ENCODE measurements at places on chromosomes 12 and 14.
A peak's percentile ranks its signal among the peaks of the same experiment; 100 is the strongest.

GRCh38 chr14:40494483-40494882 is 1062.2 kb upstream of the FBXO33 start:
- DNase-seq, result no peak

GRCh38 chr12:131608740-131609690 is 101.9 kb upstream of the SFSWAP start:
- DNase-seq, result peak; percentile 70

GRCh38 chr12:532908-533565 is 73.3 kb downstream of the B4GALNT3 start:
- peak; percentile 12 for DNase-seq

- DNase-seq, result peak; percentile 88
Observed at GRCh38 chr12:8065991-8066594, at the start of gene C3AR1. Gene C3AR1, minus strand, starts transcription at chr12:8066359. Its CDS starts 6,174 bp downstream, at chr12:8060185.

GRCh38 chr14:94292872-94293577 is at the start of gene SERPINA10:
Gene SERPINA10, minus strand, starts transcription at chr14:94293268. Its CDS starts 2,675 bp downstream, at chr14:94290593.
- DNase-seq, result no peak

DNA sequence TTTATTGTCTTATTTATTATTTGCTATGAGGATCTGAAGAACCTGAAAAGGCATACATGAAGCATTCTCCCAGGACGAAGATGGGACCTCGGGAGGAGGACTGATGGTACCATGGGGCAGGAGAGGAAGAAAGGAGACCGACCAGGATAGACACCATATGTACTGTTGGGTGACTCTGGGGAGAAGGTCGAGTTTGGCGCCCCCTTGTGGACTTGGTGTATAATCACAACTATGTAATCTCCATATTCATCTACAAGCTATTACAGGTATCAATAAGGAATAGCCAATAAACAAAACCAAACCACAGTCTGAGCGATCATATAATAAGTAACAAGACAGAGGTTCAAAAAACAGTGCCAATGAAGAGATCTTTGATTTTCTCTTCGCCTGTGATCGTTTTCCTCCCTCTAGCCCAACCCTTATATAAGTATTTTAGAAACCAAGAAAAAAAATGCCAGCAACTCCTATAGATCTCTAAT is 139.1 kb downstream of the SPTSSA start:
- DNase-seq, result peak; percentile 67

GRCh38 chr14:60647081-60647836 is 2.0 kb downstream of the SIX1 start:
- no peak for DNase-seq

GRCh38 chr14:101217080-101217463 is 313.6 kb upstream of the RTL1 start:
- no peak for DNase-seq

DNA sequence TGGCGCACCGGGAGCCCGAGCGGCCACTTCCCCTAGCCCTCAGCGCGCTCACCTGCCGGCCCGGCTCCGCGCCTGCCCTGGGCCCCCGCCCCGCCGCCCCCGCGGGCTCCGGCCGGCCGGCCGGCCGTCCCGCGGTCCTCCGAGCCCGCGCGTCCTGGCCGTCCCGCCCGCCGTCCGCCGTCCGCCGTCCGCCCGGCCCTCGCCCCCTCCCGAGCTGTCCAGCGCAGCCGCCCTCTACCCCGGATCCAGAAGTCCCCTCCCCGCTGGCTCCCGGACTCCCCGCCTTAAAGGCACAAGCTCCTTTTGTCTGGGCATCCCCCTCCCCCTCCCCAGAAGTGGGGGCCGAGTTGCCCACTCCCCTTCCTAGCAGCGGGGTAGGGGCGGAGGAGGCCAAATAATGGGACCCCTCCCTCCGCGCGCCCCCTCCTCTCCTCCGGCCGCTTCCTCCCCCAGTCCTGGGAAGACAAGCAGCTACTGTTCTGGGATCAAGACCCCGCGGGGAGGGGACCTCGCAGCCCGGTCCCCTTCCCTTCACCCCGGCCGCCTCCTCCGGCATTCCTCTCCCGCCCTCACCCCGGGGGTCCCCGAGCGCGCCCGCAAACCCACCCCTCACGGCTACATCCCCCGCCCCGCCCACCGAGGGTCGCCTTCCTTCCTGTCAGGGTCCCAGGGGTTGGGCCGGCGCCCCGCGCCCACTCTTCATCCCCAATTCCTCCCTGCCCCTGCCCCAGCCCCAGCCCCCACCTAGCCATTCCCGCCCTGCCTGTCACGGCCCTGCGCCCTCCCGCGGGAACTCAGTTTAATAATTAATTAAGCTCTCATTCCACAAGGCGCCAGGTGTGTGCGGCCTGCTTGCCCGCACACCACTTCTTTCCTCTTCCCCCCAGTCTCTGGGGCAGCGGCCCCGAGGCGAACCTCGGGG is at the start of gene ADCY6:
TSS of gene ADCY6 (minus strand) at position 236 of the 922 bp plus-strand sequence. CDS start 5,655 bp downstream, outside the sequence.
- peak; percentile 59 for DNase-seq

DNA sequence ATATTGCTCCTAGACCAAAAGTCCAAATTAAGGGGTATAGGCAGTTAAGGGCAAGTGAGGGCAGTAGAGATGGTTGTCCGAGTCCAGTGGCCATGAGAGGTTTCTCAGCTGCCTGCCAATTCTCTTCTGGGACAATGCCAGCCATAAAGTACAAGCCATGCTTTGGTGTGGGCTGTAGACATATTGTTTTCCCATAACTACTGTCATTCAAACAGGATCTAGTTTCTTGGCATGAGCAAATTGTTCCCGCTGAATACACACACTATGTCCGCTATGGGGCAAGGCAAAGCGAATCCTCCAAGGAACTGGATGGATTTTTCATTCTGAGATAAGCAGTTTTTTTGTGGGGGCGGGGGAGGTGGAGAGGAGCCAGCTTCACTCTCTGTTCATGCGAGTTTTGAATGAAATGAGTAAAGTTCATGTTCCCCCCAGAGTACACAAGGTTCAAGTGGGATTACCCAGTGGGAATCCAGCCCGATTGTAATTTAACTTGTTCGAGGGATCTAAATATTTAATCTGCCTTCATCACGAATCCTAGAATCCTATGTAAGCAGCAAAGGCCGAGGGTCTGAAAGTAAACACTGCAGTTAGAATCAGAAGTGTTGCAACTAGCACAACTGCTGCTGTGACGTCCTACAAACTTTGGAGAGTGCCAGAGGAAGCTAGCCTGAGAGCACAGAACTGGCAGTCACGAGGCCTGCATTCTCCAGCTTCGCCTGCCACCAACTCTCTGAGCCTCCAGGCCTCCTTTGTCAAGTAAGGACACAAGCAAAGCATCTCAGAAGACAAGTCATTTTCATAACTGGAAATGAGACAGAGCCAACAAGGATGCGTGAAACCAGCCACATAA is 137.0 kb downstream of the CRADD start:
- no peak for DNase-seq

DNA sequence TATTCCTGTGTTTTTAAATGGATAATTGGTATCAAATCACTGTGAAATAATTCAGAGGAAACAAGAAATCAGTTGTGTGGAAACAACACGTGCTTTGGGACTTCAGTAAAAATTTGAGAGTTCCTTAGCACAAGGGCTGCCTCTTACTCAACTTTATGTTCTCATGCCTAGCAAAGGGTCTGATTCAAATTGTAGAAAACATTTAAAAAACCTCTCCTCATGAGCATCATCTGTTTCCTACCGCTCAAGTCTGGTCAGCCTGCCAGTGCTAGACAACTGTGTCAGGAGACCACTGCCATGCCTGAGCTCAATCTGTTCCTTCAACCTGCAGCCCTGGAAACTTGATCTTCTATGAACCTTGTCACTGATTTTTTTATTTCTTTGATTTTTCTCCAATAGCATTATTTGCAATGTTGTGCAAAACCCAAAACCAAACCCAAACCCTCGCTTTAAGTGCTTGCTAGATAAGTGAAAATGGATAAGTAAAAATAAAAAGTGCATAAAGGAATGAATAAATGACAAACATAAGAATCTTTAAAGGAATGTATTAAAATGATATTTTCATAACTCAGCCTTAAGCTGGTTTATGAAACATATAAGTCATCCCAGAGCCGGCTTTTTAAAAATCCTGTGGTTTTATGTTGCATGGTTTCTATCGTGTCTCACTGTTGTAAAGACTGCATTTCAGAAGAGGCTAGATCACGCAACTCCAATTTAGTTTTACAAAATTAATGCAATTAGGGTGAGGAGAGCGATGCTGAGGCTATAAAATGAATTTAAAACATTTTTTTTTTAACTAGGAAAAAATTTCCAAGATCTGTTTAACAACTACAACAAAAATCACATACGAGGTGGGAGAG is 361.2 kb upstream of the PDE3A start:
- no peak for DNase-seq

DNA sequence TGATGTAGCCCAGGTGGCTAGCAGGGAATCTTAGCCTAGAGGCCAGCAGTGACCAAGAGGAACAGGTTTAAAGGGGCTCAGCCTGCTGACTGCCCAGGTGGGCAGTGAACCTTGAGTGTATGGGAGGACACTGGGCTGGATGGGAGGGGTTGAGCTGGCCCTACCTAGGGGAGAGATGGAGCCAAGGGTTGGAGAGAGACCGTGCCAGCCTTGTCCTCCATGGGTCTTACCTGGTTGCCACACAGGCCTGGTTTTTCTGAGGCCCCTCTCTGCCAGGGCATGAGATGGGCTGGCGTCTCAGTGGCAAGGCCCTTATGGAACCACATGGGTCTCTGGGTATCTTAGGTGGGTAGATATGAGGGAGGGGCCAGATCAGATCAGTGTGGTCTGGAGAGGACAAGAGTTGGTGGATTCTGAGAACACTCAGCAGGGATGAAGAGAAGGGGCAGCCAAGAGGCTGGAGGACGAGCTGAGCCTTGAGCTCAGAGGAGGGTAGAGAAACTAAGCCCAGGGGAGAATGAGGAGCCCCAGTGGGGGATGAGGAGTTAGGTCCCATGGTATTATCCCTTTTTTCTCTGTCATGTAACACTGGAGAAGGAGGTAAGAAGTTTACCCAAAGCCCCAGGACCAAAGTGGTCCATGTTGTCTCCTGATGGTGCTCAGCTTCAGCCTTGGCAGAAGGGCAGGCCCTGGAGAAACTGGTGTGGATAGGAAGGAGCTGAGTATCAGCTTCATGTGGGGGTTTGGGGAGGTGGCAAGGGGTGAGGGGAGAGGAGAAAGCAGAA is 3.7 kb downstream of the GZMB start:
- no peak for DNase-seq

- peak; percentile 94 for DNase-seq
Observed at GRCh38 chr14:22829661-22830442, at the start of gene MRPL52. Gene MRPL52, plus strand, starts transcription at chr14:22829887. Its CDS starts 26 bp downstream, at chr14:22829913.

GRCh38 chr14:71492346-71492745 is 439.9 kb upstream of the RGS6 start:
- no peak for DNase-seq

DNA sequence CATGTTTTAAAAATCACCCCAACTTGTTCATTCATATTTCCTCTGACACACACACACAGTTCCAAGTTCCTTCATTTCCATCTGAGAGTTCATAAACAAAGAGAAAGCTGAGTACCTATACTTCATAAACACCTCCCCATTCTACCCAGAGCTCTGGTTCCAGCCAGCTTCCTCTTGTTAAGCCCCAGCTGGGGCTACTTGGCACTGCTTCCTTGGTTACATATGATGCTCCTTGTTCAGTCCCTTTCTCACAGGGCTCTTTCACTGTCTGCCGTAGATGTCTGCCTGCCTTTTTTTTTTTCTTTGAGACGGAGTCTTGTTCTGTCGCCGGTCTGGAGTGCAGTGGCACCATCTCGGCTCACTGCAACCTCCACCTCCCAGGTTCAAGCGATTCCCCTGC is 77.5 kb downstream of the COX16 start:
- DNase-seq, result no peak

- peak; percentile 2 for DNase-seq
Observed at GRCh38 chr14:42911642-42912041, 1305.0 kb downstream of the LRFN5 start.

- DNase-seq, result no peak
Observed at GRCh38 chr12:43293396-43293795, 258.6 kb downstream of the ADAMTS20 start.

DNA sequence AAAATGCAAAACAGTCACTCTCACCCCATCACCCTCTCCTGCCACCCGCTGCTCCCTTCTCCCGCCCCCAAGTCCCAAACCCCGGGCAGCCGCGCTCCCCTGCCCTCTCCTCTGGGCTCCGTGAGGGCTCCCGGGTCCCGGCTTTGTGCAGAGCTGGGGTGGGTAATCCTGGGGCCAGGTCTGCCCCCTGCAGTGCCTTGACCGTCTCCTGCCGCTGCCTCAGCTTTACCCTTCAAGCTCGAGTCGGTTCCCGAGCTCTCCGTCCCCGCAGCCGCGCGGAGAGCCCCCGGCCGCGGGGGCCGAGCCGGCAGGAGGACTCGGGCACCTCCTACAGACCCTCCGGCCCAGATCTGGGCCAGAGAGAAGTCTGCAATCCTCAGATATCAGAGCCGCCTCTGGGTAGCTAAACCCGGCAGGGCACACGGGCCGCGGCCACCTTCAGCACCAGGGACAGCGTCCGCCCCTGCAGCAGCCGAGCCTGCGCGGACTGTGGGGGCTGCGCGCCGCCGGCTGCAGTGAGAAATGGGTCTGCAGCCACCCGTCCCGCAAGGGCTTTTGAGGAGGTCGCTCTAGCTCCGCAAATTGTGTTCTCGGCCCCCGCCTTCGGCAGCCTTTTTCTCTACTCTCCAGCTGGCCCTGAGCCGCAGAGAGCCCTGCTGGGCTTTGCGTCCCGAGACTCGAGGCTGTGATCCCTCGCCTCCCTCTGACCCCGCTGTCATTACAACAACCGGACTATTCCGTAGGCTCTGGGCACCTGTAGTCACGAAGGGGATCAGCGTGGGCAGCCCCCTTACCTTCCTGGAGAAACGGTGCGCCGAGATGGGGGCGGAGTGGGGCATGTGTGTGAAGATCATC is 1.2 kb downstream of the PRMT8 start:
- peak; percentile 71 for DNase-seq

DNA sequence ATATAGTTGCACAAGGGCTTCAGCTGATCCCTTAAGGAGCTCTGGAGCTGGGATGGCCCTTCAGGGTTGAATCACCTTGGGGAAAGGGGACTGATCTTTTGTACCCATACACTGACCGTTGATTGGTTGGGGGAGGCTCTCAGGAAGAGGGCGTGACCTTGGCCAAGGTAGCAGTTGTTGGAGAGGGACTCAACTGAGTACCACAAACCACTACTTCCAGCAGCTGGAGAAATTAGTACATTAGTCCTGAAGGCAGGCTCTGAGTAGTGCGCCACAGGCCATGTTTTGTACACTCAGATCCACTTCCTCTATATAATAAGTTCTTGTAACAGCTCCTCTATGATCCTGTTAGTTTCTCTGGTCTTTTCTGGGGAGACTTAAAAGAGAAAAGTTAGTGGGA is 317.6 kb downstream of the CCDC91 start:
- no peak for DNase-seq

DNA sequence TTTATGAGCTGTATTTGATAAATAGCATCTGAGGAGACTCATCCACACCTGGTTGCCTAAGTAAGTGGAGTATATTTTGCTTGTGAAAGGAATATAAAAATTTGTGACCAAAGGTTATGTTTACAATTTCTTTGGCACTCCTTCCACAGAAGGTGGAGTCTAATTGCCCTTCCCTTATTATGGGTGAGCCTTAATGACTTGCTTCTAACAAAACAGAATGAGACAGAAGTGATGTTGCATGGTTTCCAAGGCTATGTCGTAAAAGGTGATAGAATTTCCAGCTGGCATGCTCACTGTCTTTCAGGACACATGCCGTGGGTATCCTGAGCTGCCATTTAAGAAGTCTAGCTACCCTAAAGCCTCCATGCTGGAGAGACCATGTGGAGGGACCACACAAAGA is 116.8 kb upstream of the ABCD2 start:
- no peak for DNase-seq
